ENCODE measurements at places on chromosomes 16 and 17. TPM values are rescaled to one million over a fixed set of nuclear protein-coding genes. Genes with fewer than 3 reads are reported as not detected.

DNA sequence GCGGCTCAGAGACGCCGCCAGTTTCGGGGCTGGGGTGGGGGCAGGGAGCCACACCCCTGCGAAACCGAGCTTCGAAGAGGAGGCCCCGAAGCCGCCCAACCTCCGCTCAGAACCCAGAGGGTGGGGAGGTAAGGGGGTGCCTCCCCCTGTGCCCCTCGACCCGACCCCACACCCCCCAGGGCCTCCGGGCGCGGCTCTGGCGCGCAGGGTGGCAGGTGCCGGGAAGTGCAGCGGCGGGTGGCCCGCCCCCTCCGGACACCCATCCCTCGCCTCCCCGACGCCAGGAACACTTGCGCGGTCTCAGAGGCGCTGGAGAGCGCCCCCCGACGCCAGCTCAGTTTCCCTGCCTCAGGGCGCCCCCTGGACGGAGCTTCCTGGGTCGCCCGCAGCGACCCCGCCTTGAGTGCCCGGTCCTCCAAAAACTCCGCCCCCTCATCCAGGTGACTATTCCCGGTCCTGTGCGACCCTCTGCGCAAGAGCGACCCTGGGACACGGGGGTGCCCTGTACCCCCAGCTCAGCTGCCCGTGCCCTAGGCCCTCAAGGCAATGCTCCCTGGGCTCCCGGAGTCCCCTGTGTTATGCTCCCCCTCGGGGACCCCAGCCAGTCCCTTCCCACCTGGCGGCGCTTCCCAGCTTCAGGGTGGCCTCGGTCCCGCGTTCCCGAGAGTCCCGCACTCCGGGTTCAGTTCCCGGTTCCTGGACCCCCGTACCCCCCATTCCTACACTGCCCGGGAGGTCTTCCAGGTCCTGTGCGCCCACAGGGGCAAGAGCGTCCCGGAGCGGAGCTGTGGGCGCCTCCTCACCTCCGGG, 562 bp downstream of the PPL start:
- DNase-seq: no peak

GRCh38 chr16:87644596-87644995, 42.3 kb downstream of the JPH3 start:
- DNase-seq: no peak

SHISA9 gene
- 4.6 TPM for polyA plus RNA-seq

ADAM11 gene
- 2.8 TPM for polyA plus RNA-seq
